ENCODE measurements at places on chromosomes 4 and X.

DNA sequence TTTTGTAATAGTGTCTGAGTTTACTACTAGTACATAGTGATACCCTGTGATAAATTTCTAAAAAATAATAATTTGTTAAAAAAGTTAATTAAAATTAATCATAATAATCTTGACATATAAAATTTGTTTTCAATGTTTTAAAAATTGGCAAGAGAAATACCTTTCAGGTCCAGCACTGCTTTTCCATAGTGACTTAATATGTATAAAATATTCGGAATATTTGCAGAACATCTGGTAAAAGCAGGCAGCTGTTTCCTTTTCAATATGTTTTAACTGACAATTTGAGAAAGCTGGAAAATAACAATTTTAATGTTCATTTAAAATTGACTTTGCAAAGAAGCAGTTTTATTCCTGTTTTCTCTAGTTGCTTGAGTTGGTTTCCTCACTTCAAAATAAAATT, 17.6 kb upstream of the GK2 start:
- DNase-seq: no peak

DNA sequence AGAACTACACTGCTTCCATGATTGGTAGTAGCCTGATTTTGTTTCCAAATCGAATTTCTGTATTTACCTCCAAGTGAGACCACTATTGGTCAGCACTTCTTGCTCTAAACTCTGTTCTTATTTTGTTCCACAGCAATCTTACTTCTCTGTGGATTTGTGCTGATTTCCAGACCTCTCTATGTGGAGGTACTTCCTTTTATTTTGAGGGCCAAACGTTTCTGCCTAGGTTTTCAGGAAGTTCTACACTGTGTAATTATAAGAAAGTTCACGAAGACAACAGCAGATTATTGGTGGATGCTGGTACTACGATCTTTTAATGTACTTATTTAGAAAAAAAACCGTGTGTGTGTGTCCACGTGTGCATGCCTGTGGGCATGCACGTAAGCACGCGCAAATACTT, 46.7 kb downstream of the DTHD1 start:
- no peak for DNase-seq

GRCh38 chrX:110182362-110182761, 135.5 kb downstream of the AMMECR1 start:
- DNase-seq: no peak

GRCh38 chr4:2847302-2847871, 3.7 kb downstream of the ADD1 start:
- DNase-seq: no peak

- no peak for DNase-seq
These were observed 9.1 kb upstream of the XAGE2 start for GRCh38 chrX:52359614-52360232.

DNA sequence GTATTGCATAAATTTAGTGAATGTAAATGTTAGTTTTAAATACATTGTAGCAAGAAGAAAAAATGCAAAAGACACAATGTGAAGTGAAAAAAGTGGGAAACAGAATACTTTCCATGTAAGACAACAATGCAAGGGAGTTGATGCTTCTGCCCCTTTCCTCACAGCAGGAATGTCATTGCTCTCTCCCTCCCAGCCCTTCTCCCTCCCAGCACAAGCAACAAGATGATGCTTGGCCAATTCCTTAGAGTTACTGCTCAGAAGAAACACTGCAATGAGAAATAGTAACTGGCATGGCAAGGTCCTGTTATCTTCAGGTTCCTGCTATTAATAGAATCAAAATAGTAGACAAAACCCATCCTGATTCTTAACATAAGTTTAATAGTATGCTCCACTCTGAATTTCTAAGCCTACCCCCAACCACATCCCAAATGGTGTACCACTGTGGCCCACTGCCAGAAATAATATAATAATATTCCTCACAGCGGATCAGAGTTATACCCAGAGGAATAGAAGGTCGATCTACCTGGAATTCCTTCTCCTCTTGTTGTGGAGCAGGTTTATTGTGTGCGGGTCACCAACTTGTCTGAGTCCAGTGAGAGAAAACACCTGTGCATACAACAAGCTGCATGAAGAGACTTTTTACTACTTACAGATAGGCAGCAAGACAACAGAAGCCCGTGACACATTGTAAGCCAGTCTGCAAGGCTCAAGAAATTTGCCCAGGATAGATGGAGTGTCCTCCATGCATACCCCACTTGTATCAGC, 69.8 kb upstream of the SLC7A11 start:
- no peak for DNase-seq

DNA sequence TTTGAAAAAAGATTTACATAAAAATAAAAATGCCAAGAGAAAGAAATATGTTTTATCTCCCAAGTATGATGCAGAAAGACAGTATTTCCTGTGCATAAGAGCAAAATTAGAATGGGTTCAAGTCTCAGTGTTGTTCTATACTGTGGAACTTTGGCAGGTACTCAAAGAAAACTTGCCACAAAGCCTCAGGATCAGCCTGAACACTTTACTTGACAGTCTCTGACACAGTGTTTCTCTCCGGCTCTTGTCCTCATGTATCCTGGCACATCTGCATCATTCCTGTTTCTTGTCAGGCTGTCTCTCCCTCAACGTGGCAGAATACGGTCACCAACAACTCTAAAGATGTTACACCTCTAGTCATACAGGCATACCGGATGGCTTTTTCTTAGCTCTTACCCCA, 273.7 kb downstream of the ARHGAP24 start:
- peak; percentile 58 for DNase-seq

DNA sequence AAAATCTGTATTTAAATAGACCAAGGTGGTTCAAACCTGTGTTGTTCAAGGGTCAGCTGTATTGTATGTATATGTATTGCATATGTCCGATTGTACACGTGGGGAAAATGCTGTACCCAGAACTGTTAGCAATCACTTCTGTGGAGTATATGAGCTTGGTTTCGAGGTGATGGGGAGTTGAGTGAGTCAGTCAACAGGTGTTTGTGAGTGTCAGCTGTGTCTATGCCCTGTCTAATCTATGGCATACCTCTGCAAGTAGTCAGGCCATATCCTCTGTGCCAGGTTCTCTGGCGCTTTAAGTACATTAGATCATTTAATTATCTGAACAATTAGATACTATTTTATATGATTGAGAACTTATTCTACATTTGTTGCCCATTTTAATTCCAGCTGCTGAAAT, 7.4 kb downstream of the ZRSR2 start:
- DNase-seq: no peak

DNA sequence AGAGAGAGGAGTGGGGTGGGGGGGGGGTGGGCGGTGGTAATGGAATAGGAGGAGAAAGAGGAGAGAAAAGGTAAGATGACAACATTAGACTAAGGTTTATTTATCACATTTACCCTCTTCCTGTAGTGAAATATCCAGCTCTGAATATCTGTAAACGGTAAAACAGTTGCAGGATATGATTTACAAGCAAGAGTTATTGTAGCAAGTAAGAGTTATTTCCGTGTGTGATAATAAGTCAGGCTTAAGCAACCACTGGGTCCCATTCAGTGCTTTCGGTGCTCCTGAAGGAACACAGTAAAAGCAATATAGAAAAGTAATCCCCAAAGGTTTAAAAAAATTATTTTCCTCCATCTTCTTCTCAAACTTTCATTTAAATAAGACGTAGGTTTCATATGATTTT, 103.6 kb downstream of the MANBA start:
- DNase-seq: no peak

- DNase-seq: no peak
These were observed 42.1 kb downstream of the PDGFC start for GRCh38 chr4:156929386-156930105.

DNA sequence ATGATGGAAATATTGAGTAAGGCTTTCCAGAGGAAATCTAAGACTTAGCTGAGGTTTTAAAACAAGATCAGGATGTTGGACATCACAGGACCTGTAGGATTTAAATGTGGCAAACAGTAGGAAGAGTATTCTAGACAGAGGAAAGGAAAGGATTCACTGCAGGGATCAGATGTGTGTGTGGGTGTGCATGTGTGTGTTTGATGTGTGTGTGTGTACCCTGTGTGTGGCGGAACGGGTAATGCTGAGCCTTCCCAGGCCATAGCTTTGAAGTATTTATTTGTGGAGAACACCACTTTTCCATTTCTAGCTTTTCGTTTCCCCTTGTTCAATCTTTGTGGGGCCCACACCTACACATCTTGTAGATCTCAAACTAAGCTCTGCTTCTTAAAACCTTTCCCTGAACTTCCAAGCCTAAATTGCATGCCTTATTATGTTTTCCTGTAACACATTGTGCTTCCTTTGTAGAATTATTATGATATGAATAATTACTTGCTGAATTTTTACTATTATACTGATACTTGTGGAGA, 6.9 kb downstream of the GUCY1A1 start:
- DNase-seq: no peak

GRCh38 chr4:126582737-126583136, 1050.0 kb upstream of the INTU start:
- DNase-seq: no peak

- DNase-seq: no peak
These were observed 88.6 kb upstream of the MXRA5 start for GRCh38 chrX:3435057-3435456.

- DNase-seq: no peak
These were observed 71.5 kb downstream of the FRYL start for GRCh38 chr4:48708610-48709009.

GRCh38 chr4:122798101-122798500, 28.5 kb upstream of the FGF2 start:
- peak; percentile 93 for DNase-seq

DNA sequence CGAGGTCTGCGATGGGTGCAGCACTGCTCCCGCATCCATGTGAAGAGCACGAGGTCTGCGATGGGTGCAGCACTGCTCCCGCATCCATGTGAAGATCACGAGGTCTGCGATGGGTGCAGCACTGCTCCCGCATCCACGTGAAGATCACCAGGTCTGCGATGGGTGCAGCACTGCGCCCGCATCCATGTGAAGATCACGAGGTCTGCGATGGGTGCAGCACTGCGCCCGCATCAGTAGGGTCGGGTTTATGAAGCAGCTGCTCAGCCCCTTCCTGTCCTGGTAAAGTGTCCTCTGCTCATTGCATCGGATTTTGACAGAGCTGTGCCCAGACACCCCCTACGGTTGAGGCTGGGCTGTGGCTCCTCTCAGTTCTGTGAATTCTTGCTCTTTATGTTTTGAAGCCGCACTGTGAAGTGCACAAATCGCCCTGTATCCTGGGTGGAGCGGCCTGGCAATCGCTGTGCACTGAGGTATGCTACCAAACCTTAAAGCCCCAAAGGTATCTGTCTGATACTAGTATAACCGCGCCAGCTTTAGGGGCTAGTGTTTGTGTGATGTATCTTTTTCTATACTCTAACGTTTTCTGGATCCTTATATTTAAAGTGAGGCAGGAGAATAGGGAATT, 98.7 kb downstream of the CPZ start:
- DNase-seq: no peak

- DNase-seq: no peak
These were observed 22.0 kb downstream of the DYNLT3 start for GRCh38 chrX:37825215-37825842.

DNA sequence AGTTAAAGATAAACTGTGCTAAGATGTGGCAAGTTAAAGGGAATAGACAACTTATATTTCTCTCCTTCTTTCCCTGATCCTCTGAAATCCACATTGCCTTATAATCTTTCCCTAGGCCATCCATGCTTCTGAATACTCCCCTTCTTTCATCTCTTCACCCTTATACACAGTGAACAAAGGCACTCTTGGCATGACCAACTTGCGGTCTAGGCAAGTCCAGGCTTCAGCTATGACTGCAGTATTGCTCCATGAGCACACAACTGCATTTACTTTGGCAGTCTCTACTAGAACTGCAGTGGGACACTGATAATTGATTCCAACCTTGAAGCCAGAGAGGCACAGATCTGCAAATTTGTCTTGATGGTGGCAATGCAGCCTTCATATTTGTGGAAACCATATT, 24.2 kb upstream of the UBA6 start:
- peak; percentile 21 for DNase-seq

DNA sequence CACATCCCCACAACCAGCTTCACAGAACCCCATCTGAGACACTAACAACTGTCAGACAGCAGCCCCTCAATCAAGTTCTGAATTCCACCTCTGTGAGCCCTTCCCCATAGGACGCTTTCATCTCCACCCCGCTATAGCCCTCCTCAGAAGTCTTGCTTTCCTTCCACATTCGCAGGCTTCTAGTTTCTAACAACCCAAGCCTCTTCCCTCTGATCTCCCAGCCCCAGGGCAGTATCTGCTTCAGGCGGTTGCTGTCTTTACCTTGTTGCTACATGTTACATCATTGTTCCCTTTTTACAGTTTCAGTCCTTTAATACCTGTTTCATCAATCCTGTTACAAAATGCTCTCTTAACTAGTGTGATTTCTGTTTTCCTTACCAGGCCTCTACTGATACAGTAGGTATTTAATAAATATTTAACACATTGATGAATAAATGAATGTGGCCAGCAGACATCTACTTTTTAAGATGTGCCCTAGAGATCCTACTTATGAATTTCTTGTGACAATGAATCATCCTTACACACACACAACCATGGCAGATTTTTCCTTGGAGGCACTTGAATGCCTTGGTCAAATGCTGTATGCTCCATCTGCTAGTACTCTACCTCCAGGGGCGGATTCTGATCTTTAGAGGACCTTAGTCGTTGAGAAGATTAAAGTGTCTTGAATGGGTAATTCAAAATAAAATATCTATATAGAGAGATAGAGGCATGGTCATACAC, 164.7 kb upstream of the SLIT2 start:
- no peak for DNase-seq

- no peak for DNase-seq
These were observed 108.9 kb upstream of the SH3RF1 start for GRCh38 chr4:169379688-169380087.

DNA sequence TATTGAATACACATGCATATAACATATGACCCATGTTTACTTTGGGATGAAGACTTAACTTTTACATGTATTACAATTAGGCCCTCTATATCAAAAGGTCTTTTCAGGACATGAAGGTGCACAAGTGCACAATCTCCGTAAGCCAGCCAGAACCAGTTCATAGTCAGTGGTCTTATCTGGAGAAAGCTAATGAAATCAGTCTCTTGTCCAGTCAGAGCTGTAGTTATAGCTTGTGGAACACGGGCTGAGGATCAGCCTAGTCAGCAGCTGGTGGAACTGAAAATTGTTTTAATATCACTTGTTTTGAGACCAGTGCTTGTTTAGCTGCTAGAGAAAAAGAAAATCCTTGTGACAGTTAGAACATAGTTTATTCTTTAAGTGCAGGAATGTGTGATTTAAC, 197.9 kb downstream of the IL13RA2 start:
- DNase-seq: no peak

DNA sequence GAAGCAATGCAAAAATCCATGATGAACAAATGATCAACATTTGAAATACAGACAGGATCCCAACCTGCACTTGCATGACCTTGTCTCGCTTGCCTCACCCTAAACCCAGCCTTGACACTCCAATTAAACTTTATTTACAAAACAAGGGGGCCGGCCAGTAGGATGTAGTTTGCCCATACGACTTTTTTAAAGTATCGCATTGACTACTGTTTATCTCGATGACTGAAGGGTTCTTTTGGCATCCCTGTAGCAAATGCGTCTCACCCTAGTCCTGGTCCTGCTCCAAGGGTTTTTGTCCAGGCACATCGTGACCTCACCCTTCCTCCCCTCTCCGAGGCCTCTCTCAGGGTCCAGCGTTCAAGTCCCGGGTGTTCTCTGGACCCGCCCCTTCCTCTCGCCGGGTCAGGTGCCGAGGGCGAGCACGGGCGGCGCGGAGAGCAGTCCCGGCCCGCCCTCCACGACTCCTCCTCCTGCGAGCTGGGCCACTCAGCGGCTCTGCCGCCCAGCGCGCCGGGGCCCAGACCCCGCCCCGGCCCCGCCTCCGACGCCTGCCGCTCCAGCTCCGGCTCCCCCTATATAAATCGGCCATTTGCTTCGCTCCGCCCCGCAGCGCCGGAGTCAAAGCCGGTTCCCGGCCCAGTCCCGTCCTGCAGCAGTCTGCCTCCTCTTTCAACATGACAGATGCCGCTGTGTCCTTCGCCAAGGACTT, at the start of gene SLC25A5:
TSS of gene SLC25A5 (plus strand) at position 603 of the 709 bp plus-strand sequence. CDS start at position 675, 72 bp downstream.
- DNase-seq: no peak

Measured in skeletal muscle cell (primary cell).